ENCODE measurements at places on chromosomes 12 and 14.

DNA sequence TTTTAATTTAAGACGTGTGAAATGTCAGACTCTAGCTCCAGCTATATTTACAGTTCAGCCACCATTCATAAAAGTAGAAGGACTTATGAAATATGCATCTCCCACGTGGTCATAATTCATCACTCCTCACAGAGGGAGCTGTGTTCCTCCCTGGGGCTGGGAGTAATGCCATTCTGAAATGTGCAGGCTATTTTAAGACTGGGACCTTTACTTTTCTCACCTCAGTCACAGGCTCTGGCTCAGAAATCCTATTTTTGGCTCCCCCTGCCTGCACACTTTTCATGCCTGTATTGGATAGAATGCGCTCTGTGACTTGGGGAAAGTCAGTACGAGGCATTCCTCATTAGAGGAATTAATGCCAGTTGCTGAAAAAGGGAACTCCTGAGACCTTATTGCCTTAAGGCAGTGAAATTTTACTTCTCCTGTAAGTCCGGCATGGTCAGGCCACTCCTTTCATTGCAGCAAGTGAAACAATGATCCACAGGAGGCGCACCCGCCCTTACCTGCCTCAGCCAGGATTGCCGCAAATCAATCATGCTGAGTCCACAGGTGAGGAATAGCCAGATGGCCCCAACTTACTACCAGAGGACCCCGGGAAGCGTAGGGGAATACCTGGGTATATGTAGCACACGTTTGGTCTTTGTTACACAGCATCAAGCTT is 1133.2 kb upstream of the TMEM132C start:
- no peak for DNase-seq

DNA sequence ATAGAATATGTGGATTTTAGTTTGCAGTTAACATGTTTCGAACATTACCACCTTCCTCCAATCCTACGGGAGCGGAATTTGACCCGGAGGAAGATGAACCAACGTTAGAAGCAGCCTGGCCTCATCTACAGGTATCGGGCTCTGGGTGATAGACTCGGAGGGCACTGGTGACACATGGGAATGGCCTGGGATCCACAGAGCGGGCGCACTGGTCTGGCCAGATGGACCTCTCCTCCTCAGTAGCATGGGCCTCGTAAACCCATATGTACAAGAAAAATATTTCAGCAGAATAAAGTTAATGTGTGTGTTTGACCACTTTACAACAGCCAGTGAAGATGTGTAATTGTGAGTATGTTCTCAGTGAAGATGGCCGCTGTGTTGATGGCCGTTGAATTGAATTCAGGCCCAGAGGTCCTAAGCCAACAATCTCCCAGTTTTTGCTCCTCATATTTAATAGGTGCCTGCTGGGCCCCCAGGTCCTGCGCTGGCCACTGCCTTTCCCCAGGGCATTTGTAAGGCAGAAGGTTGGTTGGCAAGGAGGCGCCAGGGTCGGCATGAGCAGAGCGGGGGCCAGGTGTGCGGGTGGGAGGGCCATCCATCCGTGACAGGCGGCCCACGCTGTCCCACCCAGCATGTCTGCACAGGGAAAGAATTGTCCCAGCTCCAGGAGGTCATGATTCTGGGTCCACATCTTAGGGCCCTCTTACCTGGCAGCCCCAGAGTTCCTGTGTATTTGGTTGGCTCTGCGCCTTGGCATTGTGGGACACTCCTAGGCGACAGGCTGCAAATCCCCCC is 82.0 kb upstream of the DYNC1H1 start:
- no peak for DNase-seq

GRCh38 chr12:68319988-68320623 is 12.1 kb downstream of the MDM1 start:
- DNase-seq, result no peak

GRCh38 chr14:68891851-68892660 is 87.0 kb downstream of the ACTN1 start:
- no peak for DNase-seq

DNA sequence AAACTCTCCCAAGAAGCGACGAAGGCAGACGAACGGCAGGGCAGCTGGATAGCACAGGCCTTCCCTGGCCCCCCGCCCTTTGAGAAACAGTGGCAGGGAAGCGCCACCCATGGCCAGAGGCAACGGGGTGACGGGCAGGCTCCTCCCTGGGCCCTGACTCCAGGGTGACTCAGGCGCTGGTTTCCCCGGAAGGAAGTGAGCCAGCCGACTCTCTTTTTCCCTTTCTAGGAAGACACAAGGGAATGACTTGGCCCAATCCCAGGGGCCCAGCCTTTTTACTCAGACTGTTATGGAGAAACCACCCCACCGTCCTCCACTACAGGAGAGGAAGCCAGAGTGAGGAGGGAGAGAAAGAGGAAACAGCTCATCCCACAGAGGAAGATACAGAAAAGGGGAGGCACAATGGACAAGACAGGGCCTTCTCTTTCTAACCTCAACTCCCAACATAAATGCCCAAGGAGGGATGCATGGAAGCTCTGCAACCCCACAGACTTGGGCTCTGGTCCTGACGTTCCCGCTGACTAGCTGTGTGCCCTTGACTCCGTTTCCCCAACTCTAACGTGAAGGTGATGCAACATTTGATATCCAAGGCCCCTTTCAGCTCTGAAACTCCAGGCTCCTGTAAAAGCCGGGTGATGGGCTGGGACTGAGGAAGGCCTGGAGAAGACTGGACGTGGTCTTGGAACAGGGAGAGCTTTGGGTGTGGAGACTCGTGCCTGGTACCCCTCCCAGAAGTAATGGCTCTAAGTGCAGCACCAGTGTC is 27.9 kb downstream of the ACTN1 start:
- no peak for DNase-seq

GRCh38 chr12:26614011-26614616 is 218.9 kb downstream of the ITPR2 start:
- DNase-seq, result peak; percentile 41

DNA sequence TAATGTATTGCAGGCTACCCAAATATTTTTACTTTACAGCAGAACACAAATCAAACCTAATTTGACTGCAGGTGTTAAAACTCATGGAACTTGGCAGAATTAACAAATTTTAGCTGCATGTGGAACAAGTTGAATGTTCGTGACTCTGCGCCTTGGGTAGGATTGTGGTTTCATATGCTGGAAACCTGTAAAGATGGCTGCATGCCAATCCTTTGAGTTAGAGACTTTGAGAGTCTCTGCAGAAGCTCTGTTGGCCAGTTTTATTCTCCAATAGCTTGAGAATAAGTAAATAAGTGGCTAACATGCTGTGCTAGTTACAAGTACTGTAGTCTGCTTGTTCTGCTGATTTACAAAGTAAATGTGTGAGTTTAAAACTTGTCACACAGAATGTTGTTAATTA is 77.8 kb downstream of the PDE6H start:
- no peak for DNase-seq

GRCh38 chr12:43210485-43211192 is 341.4 kb downstream of the ADAMTS20 start:
- DNase-seq, result no peak

- no peak for DNase-seq
Observed at GRCh38 chr14:88829685-88830302, 5.3 kb downstream of the TTC8 start.

Data from substantia nigra (tissue), 51 donors.